NCI-H1105 (cell line): ENCODE measurements at places on chromosomes 13 and 19.

- DNase-seq = no peak
Observed at GRCh38 chr13:44395976-44396694, 22.5 kb downstream of the SERP2 start.

- no peak for DNase-seq
Observed at GRCh38 chr13:77470986-77471385, 64.5 kb upstream of the SCEL start.

DNA sequence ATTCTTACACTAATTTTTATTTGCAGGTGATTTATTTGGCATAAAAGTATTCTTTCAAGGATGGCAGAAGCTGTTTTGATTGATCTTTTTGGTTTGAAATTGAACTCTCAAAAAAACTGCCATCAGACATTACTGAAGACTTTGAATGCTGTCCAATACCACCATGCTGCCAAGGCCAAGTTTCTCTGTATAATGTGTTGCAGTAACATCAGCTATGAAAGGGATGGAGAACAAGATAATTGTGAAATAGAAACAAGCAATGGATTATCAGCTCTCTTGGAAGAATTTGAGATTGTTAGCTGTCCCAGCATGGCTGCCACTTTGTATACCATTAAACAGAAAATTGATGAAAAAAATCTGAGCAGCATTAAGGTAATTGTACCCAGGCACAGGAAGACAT lies 1.2 kb downstream of the LACC1 start:
- no peak for DNase-seq

- no peak for DNase-seq
Observed at GRCh38 chr19:8684001-8684902, 14.3 kb downstream of the ACTL9 start.

DNA sequence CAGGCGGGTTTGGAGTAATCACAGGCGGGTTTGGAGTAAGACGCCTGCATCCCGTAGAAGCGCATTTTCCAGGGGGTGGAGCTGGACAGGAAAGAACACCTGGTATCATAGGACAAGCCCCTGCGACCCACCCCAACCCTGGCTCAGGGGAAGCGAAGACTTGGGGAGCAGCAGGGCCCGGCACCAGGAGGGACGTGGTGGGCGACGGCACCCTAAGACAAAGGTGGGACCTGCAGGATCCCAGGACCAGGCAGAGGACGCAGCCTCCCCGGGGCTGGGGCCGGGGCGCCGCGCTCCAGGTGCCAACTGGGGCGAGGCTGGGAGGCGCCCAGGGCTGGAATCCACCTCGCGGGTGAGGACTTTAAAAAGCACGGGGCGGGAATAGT lies 520 bp downstream of the ZNF600 start:
- DNase-seq = no peak

DNA sequence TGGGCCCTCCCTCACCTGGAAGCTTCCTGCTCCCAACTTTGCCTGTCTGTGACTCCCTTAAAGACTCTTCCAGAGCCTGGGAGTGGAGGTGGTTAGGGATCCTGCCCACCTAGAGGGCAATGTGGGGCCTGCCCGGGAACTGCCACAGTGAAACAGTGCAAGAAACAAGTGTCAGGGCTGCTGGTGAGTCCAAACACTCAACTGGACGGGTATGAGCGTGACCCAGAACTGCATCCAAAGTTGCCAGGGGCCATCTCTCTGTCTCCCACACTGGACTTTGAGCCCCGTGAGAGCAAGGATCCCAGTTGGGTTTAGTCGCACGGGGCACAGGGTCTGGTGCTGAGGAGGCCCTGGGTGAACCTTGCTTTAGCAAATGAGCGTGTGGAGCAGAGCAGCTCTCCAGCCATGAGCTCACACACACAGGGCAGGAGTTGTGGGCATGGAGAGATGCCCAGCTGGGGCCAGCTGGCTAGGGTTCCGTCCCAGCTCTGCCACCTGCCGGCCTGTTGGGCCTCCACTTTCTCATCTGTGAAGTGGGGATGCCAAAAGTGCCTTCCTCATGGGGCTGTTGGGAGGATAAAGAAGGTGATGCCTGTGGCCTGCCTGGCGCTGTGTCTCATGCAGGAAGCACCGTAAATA lies 2.8 kb upstream of the NUMBL start:
- no peak for DNase-seq

DNA sequence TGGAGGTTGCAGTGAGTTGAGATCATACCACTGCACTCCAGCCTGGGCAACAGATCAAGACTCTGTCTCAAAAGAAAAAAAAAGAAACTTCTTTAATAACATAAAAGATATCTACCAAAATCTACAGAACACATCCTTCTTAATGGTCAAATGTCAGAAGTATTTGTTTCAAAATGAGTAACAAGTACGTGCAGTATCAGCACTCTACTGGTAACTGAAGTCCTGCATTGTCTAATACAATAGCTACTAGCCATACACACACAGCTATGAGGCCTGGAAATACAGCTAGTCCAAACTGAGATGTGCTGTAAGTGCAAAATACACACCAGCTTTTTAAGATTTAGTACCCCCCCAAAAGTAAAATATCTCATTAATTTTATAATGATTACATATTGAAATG lies 88.1 kb downstream of the TSC22D1 start:
- no peak for DNase-seq

GRCh38 chr13:66087269-66087710 lies 1142.8 kb downstream of the PCDH9 start:
- DNase-seq = no peak

DNA sequence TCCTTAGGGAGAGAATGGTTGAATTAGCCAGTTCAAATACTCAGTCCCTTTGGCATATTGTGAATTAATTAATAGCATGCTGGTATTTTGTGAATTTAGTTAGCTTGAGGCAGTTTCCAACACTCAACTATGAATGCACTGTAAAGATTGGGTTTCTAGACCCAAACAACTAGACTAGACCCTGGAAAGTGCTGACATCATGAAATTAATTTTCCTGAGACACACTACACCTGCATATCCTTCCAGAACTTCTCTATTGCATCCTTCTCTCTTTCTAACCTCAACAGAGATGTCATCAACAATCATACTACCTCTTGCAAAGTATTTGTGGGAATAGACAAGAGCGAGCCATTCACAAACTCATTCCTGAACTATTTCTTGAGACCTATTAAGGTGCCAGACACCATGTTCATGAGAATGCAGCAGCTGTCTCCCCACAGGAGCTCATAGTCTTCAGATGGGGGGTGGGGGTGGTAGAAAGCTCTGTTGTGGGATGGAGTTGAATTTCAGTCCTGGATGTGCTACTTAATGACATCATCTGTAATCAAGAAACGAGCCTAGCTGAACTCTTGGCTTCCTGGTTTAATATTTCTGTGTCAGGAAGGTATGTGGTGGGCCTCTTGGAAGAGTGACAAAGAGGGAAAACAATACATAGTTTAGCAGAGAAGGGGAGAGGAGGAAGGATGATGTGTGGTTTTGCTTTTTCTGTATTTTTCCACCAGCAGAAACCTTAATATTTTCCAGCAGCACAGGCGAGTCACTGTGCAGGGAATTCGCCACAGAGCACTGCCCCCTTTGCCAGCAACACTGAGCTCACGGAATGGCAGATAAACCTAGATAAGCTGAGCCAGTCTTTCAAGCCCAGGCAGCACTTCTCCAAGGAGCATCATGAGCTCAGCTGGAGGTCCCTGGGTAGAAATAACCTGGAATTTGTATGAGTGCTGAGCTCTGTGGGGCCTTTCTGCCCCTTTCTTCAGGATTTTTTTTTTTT lies 53.1 kb upstream of the CYSLTR2 start:
- no peak for DNase-seq

DNA sequence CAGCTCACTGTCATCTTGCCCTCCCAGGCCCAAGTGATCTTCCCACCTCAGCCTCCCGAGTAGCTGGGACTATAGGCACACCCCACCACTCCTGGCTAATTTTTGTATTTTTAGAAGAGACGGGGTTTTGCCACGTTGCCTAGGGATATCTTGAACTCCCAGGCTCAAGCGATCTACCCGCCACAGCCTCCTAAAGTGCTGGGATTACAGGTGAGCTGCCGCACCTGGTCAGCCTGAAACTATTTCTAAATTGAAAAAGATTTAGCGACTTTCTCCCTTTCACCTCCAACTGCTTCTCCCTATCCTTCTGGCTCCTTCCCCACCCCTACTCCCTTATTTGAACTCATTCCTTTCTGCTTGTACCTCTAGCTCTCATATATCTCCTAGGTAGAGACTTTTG lies 19.8 kb upstream of the NAA16 start:
- DNase-seq = no peak

DNA sequence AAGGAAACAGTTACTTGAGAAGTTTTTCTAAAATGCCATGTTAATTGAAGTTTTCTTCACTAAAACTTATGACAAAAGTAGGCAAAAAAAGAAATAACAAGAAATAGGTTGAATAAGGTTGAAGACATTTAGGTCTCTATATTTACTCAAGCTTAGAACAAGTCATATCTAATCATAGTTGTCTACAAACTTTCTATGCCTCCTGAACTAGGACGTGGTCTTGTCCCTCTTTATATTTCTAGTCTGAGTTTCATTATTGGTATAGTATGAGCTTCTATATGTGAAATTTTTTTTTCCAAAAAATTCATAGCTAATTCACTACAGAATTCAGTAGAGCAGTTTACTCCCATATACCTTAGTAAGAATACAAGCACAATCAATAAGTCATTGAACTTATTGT lies 836.4 kb downstream of the SLITRK6 start:
- no peak for DNase-seq

DNA sequence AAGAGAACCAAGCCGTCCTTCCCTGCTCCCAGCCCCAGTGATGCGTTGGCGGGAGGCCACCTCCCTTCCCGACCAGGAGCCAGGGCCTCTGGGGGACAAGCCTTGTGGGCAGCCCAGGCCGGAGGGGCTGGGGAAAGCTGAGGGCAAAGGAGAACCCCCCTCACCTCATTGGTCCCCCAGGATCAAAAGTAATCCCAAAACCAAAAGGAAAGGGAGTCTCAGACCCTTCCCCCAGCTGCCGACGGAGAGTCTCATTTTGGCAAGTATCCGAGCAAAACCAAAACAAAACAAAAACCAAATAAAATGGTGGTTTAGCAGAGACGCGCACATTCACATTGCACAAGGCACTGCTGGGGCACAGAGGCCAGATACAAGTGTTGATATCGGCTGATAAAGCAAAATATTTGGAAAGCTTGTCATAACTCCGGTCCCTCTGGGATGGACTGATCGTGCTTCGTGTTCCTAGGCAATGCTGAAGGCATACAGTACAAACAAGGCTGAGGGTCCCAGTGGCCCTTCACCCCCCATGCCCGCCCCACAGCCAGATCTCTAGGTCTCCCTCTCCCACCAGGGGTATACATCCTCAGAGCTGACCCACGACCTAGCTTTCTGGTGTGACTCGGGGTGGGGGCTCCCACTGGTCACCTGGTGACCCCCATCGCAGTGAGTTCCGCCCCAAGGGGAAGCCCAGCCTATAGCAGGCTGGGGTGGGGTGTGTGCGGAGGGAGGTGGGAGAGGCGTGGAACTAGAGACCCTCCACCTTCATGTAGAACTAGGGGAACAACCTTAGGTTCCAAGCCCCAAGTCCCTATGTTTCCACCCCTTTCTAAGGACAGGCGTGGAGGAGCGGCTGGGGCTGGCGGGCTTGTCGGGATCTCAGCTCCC lies 2.1 kb downstream of the CEBPA start:
- DNase-seq = no peak

DNA sequence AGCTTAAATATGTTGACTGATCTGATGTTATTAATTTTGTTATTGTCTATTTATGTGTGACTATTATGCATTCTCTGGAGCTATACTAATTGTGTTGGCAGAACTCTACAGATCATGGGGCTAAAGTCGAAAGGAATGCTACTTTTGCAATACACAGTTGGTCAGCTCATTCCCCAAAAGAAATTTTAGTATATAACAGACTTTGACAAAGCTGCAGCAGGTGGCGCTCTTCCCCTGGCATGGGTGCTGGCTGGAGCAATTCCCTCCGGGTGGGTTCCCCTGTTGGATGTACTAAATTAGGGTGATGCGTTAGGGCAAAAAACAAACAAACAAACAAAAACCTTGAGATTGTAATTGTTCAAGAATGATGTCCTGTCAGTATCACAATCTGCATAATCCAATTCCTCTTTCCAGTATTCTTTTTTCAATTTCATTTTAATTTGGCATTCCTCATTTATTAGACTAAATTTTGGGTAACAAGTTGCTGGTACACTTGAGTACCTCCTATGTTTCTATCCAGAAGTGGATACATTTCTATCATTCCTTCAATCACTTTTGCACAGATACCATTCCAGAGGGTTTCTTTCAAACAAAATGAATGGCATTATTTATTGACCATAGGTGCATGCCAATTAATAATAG lies 322.8 kb upstream of the EDNRB start:
- peak; percentile 10 for DNase-seq

GRCh38 chr19:17681505-17682125 lies 6.5 kb downstream of the UNC13A start:
- no peak for DNase-seq

DNA sequence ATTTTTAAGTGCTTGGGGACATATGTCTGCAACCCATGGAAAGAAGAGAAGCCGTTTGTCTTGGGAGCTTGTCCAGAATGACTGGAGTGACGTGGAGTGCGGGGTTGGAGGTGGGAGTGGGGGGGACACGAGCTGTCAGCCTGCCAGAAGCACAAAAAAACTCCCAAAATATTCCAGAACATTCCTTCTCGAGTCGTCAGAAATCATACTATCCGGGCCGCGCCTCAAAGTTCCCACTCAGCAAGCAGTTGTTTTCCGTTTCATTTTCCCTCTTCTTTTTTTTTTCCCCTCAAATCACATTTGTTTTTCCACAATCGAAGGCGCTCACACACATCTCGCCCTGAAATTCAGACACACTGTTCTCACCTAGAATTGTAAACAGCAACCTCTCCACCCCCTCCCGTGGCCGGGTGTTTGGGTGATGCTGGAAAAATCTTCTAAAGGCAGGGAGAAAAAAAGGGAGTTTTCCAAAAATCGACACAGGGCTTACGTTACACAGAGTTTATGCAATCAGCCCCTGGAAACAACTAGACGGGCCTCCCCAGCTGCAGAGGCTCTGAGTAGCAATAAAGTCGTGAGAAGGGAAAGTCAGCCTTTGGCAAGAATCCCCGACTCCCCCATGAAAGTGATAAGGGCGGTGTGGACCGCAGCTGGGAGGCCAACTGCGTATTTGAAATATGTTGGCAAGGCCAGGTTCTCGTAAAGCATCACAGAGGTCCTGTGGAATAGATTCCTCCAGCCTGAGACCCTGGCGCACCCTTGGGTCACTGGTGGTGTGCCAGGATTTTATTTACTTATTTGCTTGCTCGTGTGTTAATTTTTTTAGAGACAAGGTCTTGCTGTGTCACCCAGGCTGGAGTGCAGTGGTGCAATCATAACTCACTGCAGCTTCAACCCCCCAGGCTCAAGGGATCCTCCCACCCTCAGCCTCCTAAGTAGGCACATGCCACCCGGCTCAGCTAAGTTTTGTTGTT lies 31.2 kb upstream of the KLF2 start:
- DNase-seq = no peak

DNA sequence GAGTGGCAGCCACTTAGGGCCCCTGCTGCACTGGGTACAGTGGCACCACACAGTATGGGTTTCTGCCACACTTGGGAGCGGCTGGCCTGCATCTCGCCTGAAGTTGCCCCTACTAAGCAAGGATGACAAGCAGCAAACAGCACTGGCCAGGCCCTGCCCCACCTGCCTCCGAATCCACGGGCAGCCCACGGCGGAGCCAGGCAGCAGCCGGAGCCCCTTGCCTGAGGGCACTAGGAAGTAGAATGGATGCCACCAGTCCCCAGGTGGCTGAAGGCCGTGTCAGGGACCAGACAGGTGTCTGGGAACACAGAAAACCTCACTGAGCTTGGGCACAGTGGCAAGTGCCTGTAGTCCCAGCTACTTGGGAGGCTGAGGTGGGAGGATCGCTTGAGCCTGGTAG lies 19.4 kb downstream of the MLLT1 start:
- no peak for DNase-seq

GRCh38 chr19:46629546-46630025 lies 4.7 kb upstream of the PTGIR start:
- DNase-seq = no peak

- no peak for DNase-seq
Observed at GRCh38 chr19:10852098-10852800, 4.0 kb downstream of the C19orf38 start.
